ENCODE measurements at places on chromosomes 13 and 19. TPM values are rescaled to one million over a fixed set of nuclear protein-coding genes. Genes with fewer than 3 reads are reported as not detected.

GRCh38 chr19:54415208-54415900 lies at the start of gene TTYH1:
TSS of gene TTYH1 (plus strand) at chr19:54415464. CDS start at chr19:54415553, 89 bp downstream.
- peak; percentile 77 for DNase-seq

DNA sequence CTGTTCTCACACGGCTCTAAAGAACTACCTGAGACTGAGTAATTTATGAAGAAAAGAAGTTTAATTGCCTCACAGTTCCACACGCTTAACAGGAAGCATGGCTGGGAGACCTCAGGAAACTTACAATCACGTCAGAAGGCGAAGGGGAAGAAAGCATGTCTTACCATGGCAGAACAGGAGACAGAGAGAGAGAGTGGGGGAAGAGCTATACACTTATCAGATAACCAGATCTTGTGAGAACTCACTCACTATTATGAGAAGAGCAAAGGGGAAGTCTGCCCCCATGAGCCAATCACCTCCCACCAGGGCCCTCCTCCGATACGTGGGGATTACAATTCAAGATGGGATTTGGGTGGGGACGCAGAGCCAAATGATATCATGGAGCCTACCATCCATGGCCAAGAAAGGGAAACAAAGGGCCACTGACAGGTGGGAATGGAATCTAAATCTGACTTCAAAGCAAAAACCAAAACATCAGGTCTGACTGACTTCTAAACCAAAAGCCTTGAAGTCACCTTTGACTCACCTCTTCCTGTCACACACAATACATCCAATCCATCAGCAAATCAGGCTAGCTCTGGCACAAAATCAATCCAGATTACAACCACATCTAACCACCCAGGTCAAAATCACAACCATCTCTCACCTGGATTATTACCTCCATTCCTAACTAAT lies 189.7 kb downstream of the ENOX1 start:
- DNase-seq, result no peak

DNA sequence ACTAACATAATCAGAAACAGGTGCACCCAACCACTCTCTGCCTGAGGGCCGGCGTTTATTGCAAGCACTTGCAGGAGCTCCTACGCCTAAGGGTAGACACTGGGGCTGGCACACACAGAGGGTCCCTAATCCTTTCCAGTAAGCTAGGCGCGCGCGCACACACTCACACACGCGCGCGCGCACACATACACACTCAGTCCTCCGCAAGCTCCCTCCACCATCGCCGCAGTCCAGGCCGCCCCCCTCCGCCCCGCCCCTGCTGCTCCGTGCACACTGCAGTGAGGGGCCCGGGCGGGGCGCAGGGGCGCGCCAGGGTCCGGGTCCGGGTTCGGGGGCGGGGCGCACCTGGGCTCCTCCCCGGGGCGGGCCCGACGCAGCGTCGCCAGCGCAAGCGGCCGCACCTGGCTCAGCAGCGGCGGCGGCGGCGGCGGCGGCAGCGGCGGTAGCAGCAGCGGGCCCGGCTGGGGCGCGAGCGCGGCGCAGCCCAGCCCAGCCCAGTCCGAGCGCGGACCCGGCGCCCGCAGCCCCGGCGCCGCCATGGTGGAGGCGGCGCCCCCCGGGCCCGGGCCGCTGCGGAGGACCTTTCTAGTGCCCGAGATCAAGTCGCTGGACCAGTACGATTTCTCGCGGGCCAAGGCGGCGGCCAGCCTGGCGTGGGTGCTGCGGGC lies at the start of gene CAMSAP3:
Gene CAMSAP3, plus strand, starts transcription at position 398 of the 668 bp plus-strand sequence. Its CDS starts 140 bp downstream, at position 538.
- DNase-seq, result peak; percentile 90

- DNase-seq, result no peak
Measured at GRCh38 chr13:72463561-72463960, 263.9 kb downstream of the MZT1 start.

- DNase-seq, result no peak
Measured at GRCh38 chr19:11657307-11657706, 60.0 kb downstream of the ZNF627 start.

Gene ZNF567
- total RNA-seq, result 10.9 TPM

DNA sequence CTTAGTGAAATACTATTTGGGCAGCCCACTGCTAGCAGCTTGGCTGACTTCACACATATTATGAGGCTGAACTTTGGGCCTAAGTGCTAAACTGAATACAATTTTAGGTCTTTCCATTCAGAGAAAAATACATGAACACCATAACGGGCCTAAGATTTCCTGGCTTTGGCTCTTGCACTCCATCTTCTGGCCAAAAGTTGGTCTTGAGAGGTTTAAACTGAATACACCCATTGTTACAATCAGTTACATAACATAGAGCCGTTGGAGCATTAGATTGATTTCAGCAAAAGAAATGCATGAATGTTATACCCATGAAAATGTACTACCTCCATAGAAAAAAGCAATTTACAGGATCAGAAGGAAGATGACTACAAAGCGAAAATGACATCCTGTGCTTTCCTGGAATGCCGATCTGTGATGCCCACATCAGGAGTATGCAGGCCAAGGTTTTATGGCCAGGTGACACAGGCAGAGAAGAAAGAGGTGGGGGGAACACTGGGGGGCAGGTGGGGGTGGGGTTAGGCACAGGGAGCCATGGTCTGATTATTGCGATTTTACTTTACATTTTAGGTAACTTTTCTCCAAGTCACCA lies 11.1 kb upstream of the SHISA2 start:
- no peak for DNase-seq

DNA sequence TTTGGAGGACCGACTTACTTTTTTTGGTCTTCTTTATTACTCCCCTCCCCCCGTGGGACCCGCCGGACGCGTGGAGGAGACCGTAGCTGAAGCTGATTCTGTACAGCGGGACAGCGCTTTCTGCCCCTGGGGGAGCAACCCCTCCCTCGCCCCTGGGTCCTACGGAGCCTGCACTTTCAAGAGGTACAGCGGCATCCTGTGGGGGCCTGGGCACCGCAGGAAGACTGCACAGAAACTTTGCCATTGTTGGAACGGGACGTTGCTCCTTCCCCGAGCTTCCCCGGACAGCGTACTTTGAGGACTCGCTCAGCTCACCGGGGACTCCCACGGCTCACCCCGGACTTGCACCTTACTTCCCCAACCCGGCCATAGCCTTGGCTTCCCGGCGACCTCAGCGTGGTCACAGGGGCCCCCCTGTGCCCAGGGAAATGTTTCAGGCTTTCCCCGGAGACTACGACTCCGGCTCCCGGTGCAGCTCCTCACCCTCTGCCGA lies 409 bp downstream of the FOSB start:
- no peak for DNase-seq

DNA sequence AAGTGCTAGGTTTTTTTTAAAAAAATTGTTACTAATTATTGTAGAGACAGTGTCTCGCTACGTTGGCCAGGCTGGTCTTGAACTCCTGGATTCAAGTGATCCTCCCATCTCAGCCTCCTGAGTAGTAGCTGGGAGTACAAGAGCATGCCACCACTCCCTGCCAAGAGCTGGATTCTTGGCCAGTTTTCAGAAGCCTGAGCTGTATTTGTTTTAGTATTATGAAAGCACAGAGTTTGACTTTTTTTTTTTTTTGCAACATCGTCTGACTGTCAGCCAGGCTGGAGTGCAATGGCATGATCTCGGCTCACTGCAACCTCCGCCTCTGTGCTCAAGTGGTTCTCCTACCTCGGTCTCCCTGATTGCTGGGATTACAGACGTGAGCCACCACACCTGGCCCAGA lies 7.0 kb downstream of the ARMC6 start:
- DNase-seq, result no peak

Gene CEACAM20
- not detected for total RNA-seq

Gene FGF9
- 0.25 TPM for total RNA-seq

GRCh38 chr19:51173681-51174080 lies 31.6 kb downstream of the SIGLEC7 start:
- DNase-seq, result no peak

DNA sequence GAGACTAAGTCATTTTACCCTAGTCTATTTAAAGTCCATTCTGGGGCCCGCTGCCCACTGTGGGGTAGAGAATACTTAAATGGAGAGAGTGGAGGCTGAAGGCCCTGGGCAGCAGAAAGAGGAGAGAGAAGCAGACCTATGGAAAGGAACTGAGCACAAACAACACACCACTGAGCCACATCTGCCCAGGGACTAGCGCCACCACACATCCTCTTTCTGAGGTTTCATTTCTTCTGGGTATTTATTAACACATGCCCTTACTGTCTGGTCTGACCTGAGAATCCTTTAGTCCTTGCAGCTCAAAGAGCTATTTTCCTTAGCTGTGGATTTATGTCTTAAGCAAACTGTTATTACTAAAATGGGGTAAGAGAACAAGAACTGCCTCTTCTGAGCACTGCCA lies 154.0 kb downstream of the NALCN start:
- DNase-seq, result no peak
